Nephron progenitor cell (in vitro differentiated cells): ENCODE measurements at places on chromosomes 6 and 20.

GRCh38 chr6:111967131-111967530 lies 86.8 kb upstream of the CCN6 start:
- DNase-seq, result no peak

DNA sequence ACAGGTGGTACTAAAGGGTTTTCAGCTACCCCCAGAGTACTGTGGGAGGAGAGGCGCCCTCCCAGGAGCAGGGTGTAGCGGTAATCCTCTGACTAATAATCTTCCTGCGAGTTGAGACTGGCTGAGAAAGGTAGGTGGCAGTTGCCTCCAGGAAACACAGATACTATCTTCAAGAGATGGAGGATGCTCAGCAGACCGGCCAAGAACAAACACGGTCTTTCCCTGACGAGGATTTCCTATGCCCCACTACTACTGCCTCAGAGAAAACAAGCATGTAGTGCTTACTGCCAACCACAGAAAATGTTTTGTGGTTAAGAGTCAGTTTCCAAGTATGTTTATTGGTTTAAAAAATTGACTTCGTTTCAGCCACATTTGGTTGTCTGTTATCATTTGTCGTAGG lies 26.8 kb downstream of the C6orf89 start:
- DNase-seq, result no peak

DNA sequence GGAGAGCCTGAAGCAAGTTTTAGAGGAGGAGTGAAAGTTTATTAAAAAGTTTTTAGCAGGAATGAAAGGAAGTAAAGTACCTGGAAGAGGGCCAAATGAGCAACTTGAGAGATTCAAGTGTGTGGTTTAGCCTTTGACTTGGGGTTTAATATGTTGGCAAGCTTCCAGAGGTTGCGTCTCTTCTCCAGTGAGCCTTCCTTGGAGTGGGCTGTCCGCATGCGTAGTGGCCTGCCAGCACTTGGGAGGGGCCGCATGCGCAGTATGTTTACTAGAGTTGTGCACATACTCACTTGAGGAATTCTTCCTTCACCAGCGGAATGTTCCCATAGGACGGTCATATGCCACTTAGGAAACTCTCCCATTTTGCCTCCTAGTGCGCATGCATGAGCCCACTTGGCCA lies 235.2 kb downstream of the ALDH8A1 start:
- DNase-seq, result no peak

DNA sequence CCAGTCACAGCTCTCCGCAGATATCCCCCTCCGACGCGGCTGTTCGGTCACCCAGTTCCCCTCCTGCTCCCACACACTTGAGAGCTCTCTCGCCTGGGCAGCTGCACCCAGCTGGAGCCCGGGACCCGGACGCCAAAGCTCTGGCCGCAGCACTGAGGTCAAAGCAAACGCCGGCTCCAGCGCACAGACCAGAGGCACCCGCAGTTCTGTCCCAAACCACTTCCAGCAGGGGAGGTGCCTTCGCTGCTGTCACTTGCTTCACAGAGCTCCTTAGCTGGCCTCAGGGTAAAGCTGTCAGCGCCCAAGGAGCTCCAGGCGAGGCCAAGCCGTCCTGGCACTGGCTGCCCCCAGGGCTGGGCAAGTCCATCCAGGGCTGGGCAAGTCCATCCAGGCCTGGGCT lies 27.9 kb downstream of the SLC2A4RG start:
- no peak for DNase-seq

DNA sequence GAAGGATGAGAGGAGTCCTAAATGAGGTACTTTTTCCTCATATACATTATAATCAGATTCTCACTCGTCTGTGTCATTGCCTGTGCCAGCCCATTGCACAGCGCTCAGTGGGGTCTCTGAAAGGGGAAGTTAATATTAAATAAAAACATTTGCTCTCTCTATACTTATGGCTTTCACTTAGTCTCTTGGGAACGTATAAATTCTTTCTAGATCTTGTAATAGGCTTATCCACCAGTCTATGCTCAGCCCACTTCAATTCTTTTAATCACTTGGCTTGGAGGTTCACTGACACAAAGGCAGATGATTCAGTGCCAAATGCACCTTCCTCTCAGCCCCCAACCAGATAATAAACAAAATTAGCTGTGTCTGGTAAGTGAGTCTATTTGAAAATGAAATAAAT lies 164.3 kb upstream of the OGFRL1 start:
- DNase-seq, result no peak

DNA sequence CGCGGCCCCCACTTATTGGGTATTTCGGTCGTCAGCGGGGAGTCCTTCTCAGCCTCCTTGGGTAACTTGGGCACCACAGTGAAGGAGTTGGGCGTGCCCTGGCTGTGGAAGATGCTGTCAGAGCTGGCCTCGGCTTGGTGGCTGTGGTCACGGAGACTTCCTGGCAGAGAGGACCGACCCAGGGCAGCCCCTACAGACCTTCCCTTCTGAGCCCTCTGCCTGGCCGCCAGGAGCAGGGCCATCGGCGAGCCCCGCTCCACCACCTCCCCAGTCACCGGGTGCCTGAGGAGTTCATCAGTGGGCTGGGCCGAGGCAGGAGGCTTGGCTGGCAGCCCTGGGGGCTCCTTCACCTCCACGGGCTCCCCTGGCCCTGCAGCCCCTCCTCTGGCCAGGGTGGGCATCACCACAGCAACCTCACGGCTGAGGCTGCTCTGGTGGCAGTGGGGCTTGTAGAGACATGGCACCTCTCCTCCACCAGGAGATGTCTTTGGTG lies 37.2 kb downstream of the C6orf132 start:
- DNase-seq, result no peak

DNA sequence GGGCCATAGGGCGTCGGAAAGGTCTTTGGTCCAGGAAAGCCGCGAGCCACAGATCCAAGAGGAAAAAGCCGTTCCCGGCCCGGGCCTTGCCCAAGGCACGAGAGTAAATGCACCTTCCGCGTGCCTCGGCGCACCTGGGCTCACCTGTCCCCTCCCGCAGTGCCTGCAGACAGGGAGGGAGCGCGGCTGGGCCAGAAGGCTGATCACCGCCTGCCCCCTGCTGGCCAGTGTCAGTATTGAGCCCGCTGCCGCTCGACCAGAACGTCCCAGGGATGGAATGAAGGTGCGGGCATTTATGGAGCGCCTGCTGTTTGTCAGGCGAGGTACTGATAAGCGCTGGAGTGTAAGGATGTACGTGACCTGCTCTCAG lies 679 bp upstream of the LPIN3 start:
- peak; percentile 91 for DNase-seq

GRCh38 chr20:62355878-62356588 lies 11.1 kb downstream of the LAMA5 start:
- peak; percentile 66 for DNase-seq

- no peak for DNase-seq
These were observed 33.4 kb downstream of the SPDEF start for GRCh38 chr6:34522761-34523160.
